ENCODE measurements at places on chromosomes 5 and 9. TPM values are rescaled to one million over a fixed set of nuclear protein-coding genes. Genes with fewer than 3 reads are reported as not detected.

TLR4 gene
- total RNA-seq: 12.5 TPM

S1PR3 gene
- total RNA-seq: 20.5 TPM

- no peak for DNase-seq
Measured at GRCh38 chr5:93570294-93571113, 10.5 kb downstream of the NR2F1-AS1 start.

DNA sequence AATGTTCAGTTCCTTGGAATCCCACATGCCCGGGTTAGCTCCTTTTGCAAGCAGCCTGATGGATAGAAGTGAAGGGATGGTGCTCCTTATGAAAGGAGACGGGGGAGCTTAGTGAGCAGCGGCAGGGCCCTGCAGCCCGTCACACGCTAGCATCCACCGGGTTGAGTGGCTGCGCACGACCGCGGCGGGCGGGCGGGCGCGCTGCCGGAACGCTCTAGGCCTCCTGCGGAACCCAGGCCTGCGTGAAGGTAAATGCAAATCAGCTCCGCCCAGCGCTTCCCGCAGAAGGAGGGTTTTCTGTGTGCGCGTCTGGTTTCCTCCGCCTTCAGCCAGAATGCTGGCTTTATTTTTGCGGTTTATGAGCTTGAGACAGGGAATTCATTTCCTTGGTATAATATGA, 19.8 kb downstream of the IL12B start:
- no peak for DNase-seq

DNA sequence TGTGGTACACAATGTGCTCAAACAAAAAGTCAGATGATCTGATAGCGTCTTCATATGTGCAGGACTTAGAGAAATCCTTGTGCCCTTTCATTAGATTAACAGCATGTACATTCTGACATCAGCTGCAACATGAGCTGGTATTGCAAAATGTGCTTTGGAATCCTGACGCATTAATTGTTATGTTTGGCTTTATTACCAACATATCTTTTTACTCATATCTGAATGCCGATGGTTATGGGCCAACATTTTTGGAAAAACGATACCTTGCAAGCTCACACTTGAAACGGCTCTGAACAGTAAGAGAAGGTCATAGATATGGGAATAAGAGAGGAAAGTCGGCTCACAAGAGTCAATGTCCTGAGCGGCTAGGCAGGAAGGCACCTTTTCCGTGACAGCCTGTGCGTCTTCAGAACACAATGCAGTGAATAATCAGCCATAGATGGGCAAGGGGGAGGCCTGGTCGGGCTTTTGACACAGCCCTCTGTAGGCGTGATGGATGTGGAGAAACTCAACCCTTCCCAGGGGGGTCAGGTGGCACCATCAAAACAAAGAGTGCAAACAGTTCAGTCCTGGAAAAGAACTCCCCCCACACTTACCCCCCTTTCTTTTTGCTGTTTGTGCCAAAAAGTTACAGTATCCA, 36.4 kb upstream of the GAS1 start:
- DNase-seq: peak; percentile 35

GRCh38 chr5:84181093-84181492, 203.6 kb downstream of the EDIL3 start:
- DNase-seq: peak; percentile 15

GRCh38 chr5:54628050-54628449, 110.5 kb downstream of the SNX18 start:
- no peak for DNase-seq

- DNase-seq: no peak
Measured at GRCh38 chr9:6986141-6986815, 228.5 kb downstream of the KDM4C start.

DNA sequence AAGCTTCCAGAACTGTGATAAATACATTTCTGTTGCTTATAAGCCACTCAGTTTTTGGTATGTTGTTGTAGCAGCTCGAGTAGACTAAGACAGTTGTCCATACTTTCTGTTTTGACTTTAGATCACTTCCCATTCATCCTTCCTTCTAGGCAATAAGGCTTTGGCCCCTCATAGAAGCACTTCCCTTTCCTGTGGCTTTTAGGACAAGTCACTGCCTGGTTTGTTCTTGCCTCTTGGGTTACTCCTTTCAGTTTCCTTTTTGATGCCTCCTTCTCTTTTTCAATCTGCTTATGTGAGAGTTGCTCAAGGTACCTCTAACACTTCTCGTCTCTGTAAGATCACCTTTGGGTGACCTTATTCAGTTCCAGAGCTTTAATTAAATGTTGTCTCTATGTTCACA, 72.4 kb upstream of the NTRK2 start:
- DNase-seq: peak; percentile 8

Data from M059J (cell line).